HT-29 (cell line): ENCODE measurements at places on chromosomes 3 and 15.

GRCh38 chr3:158105119-158105709, 1.0 kb downstream of the SHOX2 start:
- no peak for DNase-seq

GRCh38 chr3:57661404-57661803, 31.5 kb downstream of the DENND6A start:
- DNase-seq: no peak

DNA sequence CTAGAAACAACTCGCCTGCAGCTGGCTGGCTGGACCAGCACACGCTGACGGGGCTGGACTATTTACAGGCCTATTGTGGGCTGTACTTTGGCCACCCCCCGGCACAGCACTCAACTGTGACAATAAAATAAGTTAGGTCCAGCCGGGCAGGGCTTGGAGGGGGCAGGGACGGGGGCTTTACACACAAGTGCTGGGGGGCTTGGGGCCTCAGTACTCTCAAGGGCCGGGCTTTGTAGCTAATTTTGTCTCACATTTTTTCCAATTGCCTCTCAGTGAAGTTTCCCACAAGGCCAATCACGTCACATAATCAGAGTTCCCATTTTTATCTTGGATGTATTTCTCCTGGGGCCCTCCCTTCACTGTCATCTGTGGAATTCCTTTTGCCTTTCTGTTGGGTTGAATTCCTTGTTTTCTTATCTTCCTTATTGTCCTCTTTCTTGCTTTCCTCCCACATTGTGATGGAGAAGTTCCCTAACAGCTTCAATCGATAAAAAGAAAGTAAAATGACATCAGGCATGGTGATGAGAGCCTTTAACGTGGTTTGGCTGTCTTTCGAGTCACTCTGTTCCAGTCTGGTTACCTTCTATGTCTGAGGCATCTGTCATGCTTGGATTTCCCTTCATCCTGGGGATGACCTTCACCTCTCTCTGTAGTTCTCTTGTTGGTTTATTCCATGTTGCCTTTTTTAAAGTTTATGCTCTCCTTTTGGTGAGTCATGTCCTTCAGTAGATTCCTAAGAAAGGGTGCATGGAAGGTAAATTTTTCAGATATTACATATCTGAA, 44.1 kb upstream of the CMTM7 start:
- no peak for DNase-seq

- no peak for DNase-seq
Observed at GRCh38 chr15:92505611-92506010, 111.9 kb downstream of the ST8SIA2 start.

- DNase-seq: peak; percentile 77
Observed at GRCh38 chr3:120820748-120821147, 78.2 kb downstream of the GTF2E1 start.

DNA sequence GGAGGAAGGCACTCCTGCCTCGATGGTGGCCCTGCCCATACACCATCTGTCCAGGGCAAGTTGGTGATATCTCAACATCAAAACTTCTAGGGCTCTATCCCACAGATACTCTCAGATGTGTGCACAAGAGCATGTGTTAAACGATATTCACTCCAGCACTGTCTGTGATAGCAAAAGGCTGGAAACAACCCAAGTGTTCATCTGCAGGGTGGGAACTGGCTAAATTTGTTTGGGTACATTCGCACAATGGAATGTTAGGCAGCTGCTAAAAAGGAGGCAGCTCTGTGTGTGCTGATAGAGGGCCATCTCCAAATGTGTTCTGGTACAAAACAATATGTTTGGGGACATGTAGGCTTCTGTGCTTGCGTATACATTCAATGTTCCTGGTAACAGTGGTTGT, 19.8 kb downstream of the IGDCC4 start:
- DNase-seq: no peak

DNA sequence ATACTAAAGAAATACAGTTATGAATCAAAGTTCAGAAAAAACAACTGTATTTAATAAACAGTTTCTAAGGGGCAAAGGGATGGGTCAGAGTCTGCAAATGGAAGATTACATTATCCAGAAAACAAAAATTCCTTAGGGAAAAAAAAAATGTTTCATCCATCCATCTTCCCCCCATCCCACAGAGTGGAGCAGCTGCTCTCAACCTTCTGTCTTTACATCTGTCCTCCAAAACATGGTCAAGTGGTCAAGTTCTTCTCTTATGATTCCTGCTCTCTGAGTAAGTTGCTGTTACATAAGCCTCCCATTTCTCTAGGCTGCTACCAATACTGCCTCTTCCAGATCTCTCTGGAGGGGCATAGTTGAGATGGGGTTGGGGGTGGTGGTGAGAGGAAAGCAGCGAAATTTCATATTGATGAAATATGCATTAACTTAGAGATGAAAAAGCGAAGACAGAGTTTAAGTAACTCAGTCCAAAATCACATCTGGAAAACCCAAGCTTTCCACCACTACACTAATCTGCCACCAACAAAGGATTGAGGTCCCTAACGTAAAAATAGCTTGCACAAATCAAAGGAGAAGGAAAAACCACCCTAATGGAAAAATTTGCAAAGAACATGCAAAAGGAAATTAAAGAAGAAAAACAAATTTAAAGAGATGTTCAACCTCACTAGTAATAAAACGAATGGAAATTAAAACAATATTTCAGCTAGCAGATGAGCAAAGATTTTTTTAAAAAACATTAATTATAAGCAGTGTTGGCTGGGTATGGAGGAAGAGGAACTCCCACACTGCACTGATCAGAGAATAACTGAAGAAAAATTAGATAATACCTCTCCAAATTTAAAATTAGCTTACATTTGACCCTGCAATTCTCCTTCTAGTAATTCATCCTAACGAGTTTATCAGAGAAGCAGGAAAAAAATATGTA, 109.5 kb downstream of the ST8SIA2 start:
- DNase-seq: no peak
